Left lung (tissue), 14 donors: ENCODE measurements at places on chromosomes 6 and 20. TPM values are rescaled to one million over a fixed set of nuclear protein-coding genes. Genes with fewer than 3 reads are reported as not detected.
A peak's percentile ranks its signal among the peaks of the same experiment; 100 is the strongest.

- DNase-seq = no peak
These were observed 17.0 kb downstream of the SLC2A4RG start for GRCh38 chr20:63756648-63756991.

GSTA2 gene
- not detected for polyA plus RNA-seq

GRCh38 chr6:150528648-150529285, 70.9 kb upstream of the PLEKHG1 start:
- peak; percentile 68 for DNase-seq

MYT1 gene
- polyA plus RNA-seq = 0.26 TPM

- no peak for DNase-seq
These were observed 755.7 kb downstream of the GRIK2 start for GRCh38 chr6:102149191-102149590.

GRCh38 chr6:166552600-166552999, 33.9 kb downstream of the RAMACL start:
- DNase-seq = no peak

DNA sequence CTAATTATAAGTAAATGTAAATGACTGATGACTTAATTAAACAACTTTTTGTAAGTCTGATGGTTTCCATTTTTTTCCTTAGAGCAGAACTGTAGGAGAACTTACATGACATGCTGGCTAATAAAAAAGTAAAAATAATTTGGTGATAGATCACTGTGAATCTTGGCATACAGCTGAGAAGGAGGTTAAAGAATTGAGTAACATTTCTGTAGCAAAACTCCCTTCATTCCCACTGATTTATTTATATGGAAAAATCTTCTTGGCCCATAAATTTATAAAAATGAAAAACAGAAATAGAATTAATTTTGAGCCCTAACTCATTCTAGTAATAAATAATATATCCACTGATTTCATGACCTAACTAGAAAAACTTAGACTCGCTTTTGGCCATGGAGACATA, 48.1 kb downstream of the SLC22A3 start:
- no peak for DNase-seq

C20orf202 gene
- 1.6 TPM for polyA plus RNA-seq

TMC2 gene
- 0.21 TPM for polyA plus RNA-seq

DNA sequence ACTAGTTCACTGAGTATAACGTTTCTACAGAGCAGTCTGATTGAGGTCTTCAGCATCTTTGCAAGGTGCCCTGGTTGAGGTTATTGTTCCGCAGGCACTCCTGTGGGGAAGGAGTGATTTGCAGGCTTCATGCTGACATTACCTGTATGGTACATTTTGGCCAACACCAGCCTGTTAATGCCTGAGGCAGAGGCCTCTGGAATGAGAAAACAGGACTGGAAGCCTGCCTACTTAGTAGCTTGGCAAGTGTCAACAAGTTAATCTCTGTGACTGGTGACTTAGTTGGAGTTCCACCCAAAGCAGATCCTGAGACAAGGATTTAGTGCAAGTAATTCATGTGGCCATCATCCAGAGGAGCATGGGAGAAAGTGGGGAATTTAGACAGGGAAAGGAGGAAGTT, 24.6 kb downstream of the MAS1 start:
- DNase-seq = no peak

GRCh38 chr20:15235471-15236198, 898.2 kb upstream of the FLRT3 start:
- no peak for DNase-seq

TBC1D32 gene
- polyA plus RNA-seq = 17.4 TPM

HMGCLL1 gene
- polyA plus RNA-seq = 6.9 TPM

DNA sequence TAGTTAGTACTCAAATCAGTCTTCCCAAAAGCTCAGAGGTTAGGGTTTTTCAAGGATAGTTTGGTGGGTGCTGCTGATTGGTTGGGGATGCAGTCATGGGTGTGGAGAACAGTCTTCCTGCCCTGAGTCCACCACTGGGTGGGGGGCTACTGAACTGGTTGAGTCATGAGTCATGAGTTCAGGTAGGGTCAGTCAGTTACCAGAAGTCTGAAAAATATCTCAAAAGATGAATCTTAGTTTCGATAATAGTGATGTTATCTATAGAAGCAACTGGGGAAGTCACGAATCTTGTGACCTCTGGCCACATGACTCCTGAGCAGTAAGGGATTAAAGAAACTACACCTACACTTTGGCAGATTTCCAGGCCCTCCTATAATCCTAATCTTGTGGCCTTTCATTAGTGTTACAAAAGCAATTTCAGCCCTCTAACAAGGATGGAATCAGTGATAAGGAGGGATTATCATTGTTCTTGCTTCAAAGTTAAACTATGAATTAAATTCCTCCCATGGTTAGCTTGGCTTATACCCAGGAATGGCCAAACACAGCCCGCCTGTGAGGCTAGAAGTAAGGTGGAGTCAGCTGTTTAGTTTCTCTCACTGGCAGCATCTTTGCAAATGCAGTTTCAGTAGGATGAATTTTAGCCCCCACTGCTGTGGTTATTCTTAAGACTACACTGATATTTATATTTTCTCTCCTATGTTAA, 33.3 kb upstream of the NKAIN2 start:
- DNase-seq = no peak

IL17A gene
- not detected for polyA plus RNA-seq

FAM229B gene
- polyA plus RNA-seq = 36.4 TPM

- no peak for DNase-seq
These were observed 94.5 kb upstream of the NRSN1 start for GRCh38 chr6:24031496-24031895.

GRCh38 chr20:2754424-2754823, 46.0 kb downstream of the CPXM1 start:
- no peak for DNase-seq

GRCh38 chr6:157157258-157157657, 166.1 kb downstream of the TMEM242 start:
- DNase-seq = no peak

- DNase-seq = no peak
These were observed 13.1 kb upstream of the TCP11 start for GRCh38 chr6:35154262-35154661.

- no peak for DNase-seq
These were observed 10.7 kb downstream of the HLA-A start for GRCh38 chr6:29953001-29953441.

DNA sequence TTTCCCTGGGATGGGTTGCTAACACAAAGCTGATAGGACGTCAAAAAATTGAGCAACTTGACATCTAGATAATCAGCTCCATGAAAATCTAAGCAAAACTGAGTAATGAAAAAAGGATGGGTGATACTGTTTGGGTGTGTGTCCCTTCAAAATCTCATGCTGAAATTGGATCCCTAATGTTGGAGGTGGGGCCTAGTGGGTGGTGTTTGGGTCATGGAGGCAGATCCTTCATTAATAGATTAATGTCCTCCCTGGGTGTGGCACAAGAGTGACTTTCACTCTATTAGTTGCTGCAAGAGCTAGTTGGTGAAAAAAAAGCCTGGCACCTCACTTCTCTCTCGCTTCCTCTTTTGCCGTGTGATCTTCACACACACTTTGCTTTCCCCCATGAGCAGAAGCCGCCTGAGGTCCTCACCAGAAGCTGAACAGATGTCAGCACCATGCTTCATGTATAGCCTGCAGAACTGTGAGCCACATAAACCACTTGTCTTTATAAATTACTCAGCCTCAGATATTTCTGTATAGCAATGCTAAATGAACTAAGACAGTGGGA, 160.9 kb downstream of the FRK start:
- DNase-seq = no peak

DNA sequence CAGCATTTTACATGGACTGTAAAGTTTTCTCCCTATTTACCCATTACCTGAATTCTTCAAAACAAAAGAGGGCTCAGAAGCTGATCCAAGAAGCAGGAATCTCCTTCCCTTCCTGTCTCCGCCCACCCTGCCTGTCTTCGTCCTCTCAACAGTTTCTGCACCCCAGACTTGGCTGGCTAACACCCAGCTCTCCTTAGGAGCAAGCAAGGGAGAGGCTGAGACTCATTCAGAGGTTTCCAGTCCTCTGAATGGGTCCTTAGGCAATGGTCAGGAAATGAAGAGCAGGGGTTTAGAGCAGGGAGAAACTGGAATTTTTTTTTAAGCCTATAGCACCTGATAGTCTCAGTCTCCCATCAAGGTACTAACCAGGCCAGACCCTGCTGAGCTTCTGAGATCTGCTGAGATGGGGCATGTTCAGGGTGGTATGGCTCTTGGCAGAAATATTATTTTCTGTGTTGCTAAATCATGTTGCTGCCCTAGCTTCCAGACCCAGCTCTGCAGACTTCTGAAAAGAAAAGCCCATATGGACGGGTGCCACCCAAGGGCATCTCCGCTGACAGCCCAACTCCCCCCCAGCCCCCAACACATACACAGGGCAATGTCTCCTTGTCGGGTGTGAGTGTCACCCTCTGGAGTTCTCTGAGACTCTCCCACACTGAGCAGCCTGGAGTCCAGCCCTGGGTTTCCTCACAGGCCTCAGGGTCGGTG, 74.6 kb upstream of the CD93 start:
- DNase-seq = no peak

GRCh38 chr6:117423754-117424153, 2.0 kb downstream of the ROS1 start:
- no peak for DNase-seq

- no peak for DNase-seq
These were observed 167.8 kb downstream of the CARMIL1 start for GRCh38 chr6:25446830-25447569.

SRMS gene
- not detected for polyA plus RNA-seq

GRCh38 chr20:8526610-8527009, 394.5 kb downstream of the PLCB1 start:
- DNase-seq = no peak

IL17F gene
- polyA plus RNA-seq = not detected

DNA sequence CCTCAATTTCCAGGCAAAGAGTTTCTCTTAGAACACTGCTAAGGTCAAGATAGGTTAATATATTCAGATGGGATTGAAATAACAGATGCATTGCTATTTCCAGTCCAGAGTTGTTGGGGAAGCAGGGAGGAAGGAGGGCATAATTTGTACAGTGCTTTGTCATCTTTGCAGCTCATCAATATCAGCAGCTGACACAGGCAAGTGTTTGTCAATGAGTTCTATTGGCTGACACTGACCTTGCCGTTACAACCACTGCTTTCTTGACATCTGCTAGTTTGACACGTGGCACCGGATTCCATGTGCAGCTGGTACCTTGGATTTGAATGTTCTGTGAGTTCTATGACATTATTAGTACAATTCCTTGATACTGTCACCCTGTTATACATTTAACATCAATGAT, 28.0 kb upstream of the MLIP start:
- DNase-seq = no peak

DNA sequence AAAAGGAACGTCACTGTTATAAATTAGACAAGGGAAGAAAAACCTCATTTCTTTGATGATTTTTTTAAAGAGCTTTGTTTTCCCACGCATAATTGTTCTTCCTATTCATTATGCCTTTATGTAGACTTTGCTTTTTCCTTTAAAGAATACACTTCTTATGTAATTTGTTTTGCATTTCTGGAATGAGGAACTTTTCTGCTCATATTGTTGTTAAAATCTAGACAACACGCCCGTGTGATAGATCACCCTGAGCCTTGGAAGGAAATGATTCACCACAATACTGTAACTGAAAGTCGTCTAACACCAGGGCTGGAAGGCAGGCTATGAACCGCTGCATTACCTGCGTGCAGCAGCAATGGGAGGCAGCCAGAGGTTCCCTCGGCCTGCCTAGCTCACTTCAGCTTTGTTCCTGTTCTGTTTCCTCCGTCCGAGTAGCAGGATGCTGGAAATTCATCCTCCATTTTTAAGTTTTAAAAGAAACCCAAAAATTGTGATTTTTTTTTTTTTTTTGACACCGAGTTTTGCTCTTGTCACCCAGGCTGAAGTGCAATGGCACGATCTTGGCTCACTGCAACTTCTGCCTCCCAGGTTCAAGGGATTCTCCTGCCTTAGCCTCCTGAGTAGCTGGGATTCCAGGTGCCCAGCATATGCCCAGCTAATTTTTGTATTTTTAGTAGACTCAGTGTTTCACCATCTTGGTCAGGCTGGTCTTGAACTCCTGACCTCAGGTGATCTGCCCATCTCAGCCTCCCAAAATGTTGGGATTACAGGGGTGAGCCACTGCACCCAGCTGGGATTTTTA, 49.6 kb upstream of the ZNF217 start:
- DNase-seq = peak; percentile 60

DNA sequence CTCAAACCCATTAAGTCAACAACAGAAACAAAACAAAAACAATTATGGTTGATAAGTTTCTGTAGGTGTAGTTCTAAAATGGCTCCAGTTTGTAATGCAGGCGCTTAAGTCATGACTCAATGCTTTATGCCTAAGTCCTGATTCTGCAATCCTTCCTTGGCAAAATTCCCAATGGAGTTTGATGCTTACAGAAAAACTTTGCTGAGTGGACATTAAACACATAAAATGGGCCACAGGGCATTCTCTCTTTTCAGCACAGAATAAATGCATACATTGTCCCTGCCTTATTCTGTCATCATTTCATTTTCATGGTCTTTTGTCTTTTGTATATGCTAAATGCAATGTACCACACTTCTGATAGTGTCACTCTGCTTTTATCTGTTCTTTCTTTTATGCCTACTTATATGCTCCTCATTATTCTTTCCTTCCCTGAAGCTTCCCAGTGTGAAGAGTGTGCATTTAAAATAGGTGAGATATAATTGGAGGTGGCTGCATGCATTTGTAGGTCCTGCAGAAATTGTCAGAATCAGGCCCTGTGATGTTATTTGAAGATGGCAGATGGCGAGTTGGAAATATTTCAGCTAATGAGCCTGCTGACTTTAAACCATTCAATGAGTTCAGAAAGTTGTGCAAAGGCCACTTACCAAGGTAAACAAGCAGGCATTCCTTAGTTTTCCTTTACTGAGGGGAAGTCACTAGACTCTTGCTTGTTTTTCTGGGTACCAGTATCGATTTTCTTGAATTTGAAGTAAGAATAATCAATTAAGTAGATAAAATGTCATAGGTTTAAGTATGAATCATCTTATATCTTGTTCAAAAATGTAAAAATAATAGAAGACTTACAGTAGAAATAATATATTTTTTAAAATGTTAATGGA, 313.1 kb downstream of the TRDN start:
- DNase-seq = no peak

FHL5 gene
- polyA plus RNA-seq = 5.6 TPM

DNA sequence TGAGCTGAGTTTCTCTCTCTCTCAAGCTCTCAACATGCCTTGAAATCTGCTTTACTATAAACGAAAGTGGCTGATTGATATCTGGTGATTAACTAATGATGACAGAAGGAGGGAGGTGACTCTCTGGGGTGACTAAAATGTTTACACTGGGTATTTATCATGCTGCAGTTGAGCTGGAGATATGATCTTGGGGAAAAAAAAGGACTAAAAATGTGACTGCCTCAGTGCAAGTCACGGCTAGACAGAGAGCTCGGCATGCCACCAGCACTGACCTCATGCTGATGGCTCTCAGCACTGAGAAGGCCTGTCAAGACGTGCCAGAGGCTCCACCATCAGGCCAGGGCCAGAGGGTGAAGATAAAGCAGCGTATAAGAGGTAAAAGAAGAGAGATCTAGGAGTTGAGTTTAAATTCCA, 103.1 kb upstream of the SPACA1 start:
- peak; percentile 28 for DNase-seq

OPRL1 gene
- polyA plus RNA-seq = 1.9 TPM

ZNFX1 gene
- 15.5 TPM for polyA plus RNA-seq

DNA sequence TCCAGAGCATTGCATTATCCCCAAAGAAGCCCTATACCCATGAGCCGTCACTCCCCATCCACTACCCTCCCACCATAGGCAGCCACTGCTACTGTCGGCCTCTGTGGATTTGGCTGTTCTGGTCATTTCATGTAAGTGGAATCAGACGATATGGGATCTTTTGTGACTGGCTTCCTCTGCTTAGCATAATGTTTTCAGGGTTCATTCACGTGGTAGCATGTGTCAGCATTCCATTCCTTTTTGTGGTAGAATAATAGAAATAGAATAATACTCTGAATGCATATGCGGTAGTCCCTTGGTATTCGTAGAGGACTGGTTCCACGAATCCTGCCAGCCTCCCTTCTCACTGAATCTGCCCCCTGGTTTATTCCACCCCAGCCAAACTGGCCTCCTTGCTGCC, 402.6 kb upstream of the SULF2 start:
- DNase-seq = no peak
